ENCODE measurements at places on chromosomes 3 and 15.

DNA sequence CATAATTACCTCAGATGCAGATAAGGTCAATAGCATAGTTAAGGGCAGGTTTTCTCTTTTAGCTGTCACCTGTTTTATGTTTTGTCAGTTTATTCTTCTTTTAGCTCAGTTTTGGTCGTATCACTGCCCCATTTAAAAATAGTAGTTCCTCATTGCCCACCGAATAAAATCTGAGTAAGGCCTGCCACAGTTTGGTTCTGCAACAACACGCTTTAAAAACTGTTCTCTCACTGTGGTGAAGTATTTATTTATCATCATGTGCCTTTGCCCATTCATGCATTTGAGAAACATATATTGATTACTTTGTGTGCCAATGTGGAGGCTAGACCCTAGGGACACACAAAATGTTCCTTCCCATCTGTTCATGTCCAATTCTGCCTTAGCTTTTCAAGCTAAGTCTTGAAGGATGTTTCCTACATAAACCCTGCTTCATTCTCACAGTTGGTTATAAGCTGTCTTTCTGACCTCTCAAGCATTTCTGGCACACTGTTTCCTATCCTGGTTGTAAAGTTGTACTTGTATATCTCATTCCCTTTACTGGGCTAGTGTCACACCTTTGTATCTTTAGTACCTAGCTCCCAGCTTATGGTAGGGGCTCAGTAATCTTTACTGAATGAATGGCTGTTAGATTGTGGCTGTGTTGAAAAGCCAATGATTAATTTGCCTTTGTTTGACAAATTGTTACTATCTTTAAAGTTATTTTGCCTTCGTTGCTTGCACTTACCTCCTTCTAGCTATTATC lies 23.9 kb downstream of the AKAP13 start:
- DNase-seq, result no peak

DNA sequence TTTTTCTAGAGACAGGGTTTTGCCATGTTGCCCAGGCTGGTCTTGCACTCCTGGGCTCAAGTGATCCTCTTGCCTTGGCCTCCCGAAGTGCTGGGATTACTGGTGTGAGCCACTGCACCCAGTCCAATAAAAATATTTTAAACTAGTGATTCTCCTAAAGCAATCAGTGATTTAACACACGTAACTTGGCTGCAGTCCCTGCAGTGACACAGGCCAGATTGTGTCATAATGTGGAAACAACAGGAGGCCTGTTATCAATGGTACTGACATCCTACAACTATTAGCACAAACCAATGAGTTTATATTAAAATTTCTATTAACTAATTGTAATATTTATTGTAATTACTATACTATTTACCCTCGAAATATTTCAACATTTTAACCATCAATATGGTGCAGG lies 1.6 kb upstream of the SEC61A1 start:
- DNase-seq, result no peak

DNA sequence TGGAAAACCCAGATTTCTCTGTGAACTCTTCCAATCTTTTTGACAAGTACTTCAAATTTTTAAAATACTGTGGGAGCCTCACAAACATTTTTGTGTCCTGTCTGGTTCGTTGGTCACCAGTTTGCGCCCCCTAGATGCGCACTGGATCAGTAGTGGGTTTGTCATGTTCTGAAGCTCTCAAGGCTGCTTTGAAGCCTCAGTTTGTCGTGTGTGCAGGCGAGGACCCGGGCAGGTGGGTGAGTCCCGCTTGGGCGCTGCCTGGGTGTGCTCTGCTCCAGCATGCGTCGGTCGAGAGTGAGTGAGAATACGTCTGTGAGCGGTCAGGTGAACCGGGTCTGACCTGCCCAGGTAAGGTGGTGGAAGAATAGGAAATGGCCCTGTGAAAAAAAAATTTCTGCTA lies 17.3 kb upstream of the AEN start:
- DNase-seq, result no peak

- DNase-seq, result no peak
These were observed 140.6 kb downstream of the MEIS2 start for GRCh38 chr15:36959746-36960145.

DNA sequence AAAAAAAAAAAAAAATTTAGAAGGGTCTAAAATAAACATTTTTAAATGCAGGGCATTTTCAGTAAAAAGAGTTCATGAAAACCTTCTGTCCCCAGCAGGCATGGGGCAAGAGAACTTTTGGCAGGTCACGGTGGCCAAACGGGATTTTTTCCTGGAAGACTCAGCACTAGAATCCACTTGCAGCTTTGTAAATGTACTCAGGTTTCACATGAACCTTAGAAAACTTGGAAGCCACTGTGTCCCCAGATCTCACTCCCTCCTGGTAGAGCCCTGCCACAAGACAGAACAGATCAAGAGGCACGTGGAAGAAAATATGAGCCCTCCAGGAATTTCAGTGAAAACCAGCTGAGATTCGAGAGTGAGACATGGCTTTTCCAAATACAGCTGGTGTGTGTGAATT lies 2.1 kb upstream of the GNB5 start:
- no peak for DNase-seq

GRCh38 chr3:54056521-54056920 lies 65.8 kb upstream of the CACNA2D3 start:
- DNase-seq, result no peak

DNA sequence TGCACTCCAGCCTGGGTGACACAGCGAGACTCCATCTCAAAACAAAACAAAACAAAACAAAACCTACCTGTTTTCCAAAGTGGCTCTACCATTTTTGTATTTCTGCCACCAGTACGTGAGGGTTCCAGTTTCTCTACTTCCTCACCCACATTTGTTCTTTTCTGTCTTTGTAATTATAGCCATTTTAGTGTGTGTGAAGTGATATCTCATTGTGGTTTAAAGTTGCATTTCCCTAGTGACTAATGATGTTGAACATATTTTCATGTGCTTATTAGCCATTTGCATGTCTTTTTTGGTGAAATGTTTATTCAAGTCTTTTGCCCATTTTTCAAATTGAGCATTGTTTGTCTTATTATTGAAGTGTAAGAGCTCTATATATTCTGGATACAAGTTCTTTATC lies 50.7 kb downstream of the TRA2B start:
- DNase-seq, result no peak

GRCh38 chr3:11251807-11252176 lies 20.4 kb upstream of the ATG7 start:
- DNase-seq, result no peak

DNA sequence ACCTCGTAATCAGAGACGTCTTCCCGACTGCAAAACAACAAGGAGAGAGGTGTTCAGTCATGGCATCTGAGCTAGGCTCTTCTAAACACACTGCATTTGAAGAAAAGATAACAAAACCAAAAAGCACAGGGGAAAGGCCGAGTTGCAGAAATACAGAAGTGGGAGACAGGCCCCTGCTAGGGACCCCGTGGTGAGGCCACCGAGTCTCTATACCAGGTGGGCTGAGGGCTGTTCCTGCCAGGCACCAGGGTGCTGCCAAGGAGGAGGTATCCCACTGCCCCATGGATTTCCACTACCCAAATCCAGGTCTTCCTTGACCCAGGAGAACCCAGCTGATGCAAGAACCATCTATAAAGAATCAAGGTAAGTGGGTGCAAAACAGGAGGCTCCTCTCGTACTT lies 31.1 kb downstream of the RAB6B start:
- DNase-seq, result no peak

DNA sequence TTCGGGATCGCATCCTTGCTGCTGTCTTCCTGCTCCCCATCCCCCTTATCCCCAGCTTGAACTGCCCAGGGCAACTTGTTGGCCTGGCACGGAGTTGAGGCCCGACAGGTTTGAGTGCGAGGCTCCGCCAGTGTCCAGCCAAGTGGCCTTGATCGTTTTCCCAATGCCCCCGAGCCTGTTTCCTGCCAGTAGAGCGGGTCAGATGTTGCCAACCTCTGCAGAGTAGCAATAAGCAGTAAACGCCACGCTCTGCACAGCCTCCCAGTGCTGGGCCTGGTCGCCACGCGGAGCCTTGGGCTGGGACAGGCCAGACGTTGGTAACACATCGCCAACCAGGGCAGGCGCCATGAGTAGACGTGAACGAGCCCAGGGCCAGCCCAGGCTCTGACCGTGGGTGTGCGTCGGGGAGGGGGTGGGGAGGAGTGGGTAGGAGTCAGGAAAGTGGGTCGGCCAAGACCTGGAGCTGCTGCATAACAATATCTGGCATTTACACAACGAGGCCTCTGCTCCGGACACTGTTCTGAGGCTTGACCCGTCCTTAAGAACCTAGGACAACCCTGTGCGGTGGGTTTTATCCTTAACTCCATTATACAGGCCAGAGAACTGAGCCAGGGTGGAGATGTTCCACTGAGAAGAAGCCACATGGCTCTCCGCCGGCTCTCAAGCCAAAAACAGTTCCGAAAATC lies 444 bp upstream of the ABHD14A start:
- DNase-seq, result no peak

- no peak for DNase-seq
These were observed 275.9 kb upstream of the NR2F2 start for GRCh38 chr15:96054621-96055020.

GRCh38 chr3:197022405-197023231 lies 7.0 kb downstream of the MELTF start:
- DNase-seq, result no peak

Data from esophagus squamous epithelium (tissue), 5 donors.